ENCODE measurements at places on chromosomes 7 and 10.
A peak's percentile ranks its signal among the peaks of the same experiment; 100 is the strongest.

GRCh38 chr7:105448181-105448580 is 59.5 kb upstream of the SRPK2 start:
- no peak for DNase-seq

GRCh38 chr7:116449441-116449840 is 50.1 kb upstream of the CAV2 start:
- DNase-seq: no peak

- DNase-seq: no peak
Observed at GRCh38 chr7:101736084-101736483, 81.3 kb upstream of the CUX1 start.

- no peak for DNase-seq
Observed at GRCh38 chr7:79386688-79387422, 66.6 kb downstream of the MAGI2 start.

DNA sequence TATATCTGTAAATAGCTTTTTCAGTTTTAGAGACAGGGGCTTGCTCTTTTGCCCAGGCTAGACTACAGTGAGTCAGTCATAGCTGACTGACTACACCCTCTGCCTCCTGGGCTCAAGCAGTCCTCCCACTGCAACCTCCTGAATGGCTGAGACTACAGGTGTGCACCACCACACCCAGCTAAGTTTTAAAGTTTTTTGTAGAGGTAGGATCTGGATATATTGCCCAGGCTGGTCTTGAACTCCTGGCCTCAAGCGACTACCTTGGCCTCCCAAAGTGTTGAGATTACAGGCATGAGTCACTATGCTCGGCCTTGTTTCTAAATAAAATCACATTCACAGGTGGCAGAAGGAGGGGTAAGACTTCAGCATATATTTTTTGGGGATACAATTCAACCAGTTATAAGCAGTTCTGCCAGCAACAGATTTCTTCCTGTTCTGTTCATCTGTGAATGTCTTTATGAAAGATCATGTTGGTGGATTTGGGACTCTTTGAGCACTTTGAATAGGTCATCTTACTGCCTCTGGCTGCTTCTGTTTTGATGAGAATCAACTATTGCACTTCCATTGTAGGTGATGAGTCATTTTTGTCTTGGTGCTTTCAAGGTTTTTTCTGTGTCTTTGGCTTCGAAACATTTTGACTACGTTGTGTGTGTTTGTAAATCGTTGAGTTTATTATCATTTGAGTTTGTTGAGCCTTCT is 15.7 kb downstream of the RBM33 start:
- DNase-seq: no peak

- DNase-seq: no peak
Observed at GRCh38 chr10:99731306-99732032, 458 bp downstream of the COX15 start.

- DNase-seq: no peak
Observed at GRCh38 chr7:15016766-15017165, 114.2 kb upstream of the DGKB start.

DNA sequence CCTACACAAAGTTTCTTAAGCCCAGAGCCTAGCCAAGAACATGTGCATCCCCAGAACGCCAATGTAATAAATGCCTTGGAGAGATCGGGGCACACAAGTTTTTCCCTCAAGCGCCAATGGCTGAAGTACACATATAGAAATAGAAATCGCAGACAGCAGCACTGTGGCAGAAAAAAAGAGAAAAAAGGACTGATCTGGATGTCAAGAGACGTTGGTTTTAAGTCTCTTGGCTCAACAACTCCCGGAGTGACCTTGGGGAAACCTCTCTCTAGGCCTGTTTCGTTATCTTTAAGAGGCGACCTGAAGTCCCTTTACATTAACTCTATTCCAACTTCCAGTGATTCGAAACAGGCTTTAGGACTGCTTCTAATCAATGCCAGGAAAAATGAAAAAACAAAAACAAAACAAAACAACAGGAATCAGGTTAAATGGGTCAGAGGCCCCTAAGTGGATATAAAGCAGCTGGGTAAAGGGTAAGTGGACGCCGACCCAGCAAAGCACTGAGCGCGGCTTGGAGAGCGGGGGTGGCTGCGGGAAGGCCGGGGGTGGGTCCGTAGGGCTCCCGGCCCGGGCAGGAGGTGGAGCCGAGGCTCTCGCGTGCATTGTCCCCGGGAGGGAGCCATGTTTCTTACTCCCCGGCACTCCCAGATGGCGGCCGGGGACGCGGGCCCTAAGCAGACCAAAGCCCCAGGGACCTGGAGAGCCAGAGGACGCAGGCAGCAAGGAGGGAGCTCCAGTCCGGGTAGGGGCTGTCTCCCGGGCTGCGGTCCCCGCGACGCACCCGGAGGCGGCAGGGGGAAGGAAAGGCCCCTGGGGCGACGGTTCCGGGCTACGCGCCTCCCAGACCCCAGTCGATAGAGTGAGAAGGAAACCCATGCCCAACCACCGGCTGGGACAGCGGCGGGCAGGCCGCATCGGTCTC is 757 bp downstream of the EIF3A start:
- DNase-seq: no peak

- DNase-seq: peak; percentile 7
Observed at GRCh38 chr7:34675749-34676374, 17.8 kb downstream of the NPSR1 start.

- no peak for DNase-seq
Observed at GRCh38 chr7:113730309-113730955, 188.4 kb downstream of the PPP1R3A start.

DNA sequence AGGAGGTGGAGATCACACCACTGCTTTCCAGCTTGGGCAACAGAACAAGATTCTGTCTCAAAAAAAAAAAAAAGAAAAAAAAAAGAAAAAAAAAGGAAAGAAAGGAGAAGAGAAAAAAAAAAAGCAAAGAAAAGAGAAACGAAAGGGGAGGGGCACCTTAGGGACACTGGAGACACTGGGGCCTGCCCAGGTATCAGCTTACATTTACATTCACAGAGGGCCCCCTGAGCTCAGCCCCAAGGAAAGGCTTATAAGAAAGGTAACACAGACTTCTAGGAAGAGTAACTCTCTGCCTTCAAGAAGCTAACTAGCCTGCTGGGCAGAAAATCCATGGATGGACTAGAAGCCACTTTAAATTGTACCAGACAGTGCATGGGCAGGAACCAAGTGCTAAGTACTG is 108.8 kb downstream of the NPY start:
- no peak for DNase-seq

GRCh38 chr10:59812519-59813122 is 59.4 kb upstream of the MRLN start:
- no peak for DNase-seq
